HCT116 (cell line): ENCODE measurements at places on chromosomes 7 and 10.

- no peak for DNase-seq
Measured at GRCh38 chr7:69187824-69188333, 410.4 kb upstream of the AUTS2 start.

DNA sequence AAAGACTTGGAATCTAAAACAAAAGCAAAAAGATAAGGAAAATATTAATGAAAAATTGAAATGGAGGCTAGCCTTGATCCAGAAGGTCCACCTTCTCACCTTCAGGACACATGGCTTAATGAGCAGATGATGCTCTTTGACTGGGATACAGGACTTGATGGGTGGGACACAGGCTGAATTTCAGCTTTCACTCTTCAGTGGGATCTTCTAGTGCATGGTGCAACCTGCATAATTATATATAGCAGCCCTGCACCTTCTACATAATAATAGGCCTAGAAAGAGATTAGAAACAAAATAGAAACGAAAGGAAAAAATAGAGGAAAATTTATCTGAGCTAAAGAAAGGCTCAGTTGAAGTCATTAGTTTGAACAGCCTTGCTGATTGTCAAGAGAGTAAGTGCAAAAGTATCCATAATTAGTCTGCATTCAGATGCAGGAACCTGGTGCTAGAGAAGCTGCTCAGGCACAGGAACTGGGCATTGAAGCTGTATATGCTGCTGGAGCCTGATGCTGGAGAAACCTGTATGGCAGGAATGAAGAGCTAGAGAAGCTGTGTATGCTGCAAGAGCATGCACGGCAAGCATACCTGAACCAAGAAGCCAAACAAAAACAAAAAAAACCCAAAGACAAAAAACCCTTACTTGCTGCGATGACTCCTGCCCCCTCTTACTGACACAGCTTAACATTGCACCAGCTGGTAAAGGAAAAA is 19.4 kb downstream of the MKLN1 start:
- no peak for DNase-seq

GRCh38 chr10:49647985-49648795 is 31.3 kb upstream of the C10orf53 start:
- DNase-seq, result no peak

DNA sequence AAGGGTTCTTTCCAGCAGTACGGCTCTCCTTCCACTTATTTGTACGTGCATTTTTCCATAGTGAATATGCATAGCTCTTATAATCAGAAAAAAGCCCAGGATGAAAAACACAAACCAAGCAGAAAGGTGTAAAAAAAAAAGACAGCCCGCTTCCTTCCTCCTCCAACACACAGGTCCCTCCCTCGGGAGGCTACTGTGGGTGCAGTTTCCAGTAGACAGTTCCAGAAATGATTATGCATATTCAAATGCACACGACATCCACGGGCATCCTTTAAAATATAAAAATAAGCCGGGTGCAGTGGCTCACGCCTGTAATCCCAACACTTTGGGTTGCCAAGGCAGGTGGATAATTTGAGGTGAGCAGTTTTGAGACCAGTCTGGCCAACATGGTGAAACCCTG is 59.9 kb downstream of the TNRC18 start:
- DNase-seq, result no peak

DNA sequence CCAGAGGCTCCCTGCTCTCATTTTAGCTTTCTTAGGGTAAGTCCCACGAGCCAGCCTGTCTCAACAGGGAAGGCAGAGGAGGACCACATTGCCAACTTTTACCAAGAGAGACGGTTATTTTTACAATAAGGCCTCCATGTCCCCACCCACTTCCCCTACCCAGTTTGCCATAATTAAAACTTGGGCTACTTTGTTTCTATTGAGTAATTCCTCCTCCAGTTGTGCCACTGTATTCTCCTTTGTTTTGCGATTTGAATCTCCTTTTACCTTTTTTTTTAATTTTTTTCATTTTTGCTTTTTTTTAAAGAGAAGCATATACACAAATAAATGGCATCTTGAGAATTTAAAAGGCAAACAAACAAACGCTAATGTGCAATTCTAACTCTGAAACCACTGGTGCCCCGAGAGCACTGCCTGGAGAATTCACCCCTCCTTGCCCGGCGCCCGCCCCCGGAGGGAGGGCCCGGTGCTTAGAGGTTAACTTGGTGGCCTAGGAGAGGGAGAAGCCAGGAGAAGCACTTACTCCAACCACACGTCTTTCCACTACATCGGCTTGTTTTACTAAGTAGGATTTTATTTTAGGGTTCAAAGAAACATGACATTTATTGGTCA is 282.3 kb downstream of the USP6NL start:
- DNase-seq, result no peak

DNA sequence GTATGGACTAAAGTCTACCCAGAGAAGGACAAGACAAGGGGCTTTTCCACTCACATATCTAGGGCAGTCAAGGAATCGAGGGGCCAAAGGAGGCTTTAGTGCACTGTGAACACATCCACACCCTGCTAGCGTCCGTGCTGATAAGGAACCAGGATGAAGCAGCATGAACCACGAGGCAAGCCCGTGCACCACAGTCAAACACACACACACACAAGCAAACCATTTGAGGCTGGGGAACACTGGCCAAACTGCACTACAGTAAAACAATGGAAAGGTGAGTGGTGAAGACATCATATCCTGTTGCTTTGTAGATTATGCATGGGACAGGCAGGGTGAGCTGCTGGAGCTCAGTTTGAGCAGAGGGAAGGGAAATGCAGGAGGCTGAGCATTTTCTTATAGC is 177.4 kb upstream of the CDCA7L start:
- no peak for DNase-seq

DNA sequence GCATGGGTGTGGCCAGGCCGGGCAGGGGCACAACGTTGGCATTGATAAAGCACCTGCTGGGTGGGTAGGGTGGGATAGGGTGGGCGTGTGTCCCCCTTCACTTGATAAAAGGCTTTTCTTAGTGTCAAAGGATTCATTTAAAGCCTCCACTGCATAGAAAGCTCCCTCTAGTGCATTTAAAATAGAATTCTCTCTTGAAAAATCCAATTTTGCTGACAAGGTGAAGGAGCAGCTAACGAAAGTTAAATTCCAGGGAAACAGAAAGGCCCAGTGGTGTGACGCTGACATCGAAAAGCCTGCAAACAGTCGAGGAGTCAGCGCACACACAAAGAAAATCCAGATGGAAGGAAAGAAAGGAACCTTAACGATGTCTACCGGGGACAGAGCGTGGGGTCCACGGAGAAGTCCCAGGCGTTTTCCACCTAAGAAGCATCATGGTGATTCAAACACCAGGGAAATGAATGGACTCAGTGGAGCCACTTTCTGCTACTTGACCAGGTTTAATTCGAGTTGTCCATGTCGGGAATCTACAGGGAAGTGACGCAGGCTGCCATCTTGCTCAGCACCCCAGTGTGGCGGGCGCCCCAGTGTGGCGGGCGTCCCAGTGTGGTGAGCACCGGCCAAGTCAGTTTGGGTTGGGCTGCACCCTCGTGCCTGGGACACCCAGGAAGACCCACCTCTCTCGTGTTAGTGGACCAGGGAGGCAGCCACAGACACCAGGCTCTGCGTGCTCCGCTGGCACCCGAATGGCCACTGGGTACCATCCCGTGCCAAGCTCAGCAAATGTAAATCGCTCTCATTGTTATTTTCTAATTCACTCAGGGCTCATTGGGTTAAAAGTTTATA is 217.8 kb downstream of the DNAJB6 start:
- no peak for DNase-seq

GRCh38 chr7:4268040-4268965 is 413.8 kb upstream of the FOXK1 start:
- DNase-seq, result no peak

- no peak for DNase-seq
Measured at GRCh38 chr10:73485320-73485719, 10.5 kb downstream of the PPP3CB start.

- DNase-seq, result no peak
Measured at GRCh38 chr10:44714451-44714850, 196.7 kb upstream of the TMEM72 start.

DNA sequence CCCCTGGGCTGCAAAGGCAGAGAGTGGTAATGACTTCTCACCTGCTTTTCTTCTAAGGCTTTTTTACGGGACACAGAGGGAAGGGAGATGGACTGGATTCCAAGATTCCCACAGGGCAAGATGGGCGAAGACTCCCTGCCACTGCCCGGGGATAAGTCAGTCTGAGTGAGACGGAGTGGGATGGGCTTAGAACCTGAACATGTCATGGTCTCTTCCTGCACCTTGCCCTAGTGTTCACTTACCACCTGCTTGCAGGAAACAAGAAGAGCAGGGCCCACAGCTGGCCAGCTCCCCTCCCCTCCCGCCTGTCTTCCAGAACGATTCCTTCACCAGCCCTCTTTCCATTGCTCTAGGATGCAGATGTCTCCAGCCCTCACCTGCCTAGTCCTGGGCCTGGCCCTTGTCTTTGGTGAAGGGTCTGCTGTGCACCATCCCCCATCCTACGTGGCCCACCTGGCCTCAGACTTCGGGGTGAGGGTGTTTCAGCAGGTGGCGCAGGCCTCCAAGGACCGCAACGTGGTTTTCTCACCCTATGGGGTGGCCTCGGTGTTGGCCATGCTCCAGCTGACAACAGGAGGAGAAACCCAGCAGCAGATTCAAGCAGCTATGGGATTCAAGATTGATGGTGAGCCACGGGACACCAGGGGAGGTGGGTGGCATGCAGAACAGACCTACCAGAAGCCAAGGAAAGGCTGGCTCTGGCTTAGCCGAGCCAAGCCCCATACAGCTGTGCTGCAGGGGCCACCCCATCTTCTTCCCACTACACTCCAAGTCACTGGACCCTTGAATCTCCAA is 1.3 kb downstream of the SERPINE1 start:
- no peak for DNase-seq

DNA sequence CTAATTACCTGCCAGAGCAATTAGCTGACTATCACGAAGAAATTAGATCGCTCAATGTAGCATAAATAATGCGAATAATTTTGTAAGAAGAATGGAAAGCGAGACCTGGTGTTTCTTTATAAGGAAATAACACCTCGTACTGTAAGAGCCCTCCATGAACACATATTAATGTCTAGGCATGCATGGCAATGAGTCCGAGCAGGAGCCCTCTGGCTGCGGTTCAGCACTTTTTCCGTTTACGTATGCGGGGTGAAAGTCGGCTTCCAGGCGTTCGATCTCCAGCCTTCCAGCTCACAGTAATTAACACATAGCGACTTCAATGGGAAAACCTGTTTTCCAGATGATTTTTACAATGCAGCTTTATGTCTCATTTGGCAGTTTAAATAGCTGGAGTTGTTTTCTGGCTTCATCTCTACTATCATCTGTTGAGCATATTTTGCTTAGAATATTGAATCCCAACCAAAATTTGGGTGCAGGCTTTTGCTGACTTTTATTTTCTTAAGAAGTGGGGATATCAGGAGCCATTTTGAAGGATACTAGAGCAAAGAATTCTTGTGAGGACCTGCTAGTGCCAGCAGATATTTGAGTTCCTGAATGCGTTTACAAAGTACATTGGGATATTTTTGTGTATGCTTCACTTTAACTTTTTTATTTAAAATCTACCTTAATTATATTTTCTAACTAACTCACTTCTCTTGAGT is 7.2 kb upstream of the SP8 start:
- no peak for DNase-seq

DNA sequence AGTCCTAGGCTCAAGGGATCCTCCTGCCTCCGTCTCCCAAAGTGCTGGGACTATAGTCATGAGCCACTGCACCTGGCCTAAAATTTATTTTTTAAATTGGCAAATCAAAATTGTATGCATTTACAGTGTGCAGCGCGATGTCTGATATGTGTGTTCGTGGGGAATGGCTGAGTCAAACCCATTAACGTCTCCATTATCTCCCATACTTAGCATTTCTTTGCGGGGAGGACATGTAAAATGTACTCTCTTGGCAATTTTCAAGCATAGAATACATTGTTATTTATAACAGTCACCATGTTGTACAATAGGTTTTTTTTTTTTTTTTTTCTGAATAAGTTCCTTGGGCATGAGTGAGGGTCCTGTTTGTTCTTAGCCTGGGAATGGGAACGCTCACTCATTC is 3.8 kb downstream of the TMEM184A start:
- no peak for DNase-seq

DNA sequence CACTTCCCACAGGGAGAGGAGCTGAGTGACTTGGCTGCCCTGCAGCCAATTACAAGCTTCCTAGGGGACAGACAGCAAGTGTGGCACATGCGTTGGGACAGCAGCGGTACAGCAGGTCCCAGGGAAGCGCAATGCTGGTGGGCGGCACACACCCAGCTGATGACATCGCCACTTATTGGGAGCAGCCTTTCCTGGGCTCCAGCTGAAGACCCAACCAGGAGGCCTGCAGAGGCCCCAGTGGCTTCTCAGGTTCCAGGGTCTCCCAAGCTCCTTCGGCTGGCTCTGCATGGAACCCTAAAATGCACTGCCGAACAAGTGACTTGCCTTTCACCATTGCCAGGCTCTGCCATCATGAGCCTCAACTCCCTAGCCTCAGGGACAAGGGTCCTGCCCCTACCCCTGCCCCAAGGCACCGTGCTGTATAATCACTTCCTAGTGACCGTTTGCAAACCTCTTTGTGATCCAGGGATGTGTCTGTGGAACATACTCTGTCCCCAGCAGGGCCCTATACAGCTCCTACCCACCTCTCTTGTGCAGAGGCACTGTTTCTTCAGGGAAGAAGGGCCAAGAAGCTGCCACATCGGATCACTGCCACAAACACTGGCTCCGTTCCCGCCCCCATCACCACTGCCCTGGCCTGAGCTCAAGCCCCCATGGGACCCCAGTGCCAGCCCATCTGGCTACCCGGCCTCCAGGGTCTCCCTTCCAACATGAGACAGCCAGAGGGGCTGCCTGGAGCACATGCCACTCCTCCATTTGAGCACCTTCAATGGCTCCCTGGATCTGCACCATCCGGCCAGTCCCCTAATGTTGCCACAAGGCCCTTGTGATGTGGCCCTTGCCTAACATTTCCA is 19.3 kb upstream of the SLIT1 start:
- no peak for DNase-seq

DNA sequence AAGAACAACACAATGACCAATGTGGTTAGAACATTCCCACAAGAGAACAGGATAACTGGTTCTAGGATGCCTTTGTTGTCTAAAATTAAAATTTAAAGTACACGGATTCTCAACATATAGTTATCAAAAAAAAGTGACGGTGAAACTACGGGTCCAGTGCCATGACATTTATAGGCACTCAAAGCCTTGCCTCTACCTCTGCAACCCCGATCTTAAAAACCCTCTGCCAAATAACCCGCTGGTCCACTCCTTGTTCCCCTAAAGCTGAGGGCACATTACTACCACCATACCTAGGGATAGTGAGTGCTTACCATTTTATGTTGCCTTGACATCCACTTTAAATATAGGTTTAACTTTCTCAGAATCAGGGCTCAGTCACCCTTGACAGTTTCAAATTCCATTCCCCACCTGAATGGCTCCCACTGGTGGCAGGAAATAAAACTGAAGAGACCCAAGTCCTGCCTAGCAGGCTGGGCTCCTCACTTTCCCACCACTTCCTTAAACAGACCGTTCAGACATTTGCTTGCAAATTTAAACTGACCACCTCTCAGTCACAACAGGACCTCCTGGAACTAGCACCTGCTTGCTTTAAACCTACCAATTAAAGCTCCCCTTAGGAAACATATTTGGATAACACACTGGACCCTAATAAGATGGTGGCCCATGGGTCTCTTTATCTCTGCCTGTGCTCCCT is 169.9 kb upstream of the ASAH2 start:
- DNase-seq, result no peak

GRCh38 chr7:6438427-6438826 is 9.3 kb downstream of the DAGLB start:
- no peak for DNase-seq
